GM13976 (cell line): ENCODE measurements at places on chromosomes 4 and X.

- no peak for DNase-seq
Observed at GRCh38 chr4:5544762-5545161, 163.6 kb downstream of the EVC2 start.

DNA sequence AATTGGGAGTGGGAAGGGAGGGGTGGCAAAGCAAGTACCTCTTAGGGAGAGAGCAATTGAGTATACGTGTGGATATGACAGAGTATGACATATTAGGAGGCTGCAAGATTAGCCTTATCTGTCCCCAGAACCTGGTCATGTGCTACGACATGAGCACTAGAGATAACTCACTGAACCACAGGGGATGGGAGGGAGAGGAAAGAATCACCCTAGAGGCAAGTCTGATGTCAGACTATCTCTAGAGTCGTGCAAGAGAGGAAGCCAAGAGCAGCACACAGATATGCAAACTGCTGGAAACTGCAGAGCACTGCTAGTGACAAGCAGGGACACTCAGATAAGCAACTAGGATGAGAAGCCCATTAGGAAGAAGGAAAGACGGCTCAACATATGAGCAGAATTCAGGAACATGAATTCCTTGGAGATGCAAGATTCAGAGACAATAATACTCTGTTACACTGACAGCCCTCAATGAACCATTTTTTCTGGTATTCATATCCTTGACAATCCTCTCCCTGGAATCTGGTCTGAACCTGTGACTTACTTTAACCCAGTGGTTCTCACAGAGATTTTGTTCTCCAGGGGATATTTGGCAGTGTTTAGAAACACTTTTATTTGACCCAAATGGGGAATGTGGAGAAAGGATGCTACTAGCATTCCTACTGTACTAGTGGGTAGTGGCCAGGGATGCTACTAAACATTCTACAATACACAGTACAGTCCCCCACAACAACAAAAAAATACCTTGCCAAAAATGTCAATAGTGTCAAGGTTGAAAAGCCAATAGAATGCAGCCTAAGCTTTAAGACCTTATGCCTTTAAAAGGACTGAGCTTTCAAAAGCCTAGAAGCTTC, 84.0 kb upstream of the BMP2K start:
- peak; percentile 32 for DNase-seq

DNA sequence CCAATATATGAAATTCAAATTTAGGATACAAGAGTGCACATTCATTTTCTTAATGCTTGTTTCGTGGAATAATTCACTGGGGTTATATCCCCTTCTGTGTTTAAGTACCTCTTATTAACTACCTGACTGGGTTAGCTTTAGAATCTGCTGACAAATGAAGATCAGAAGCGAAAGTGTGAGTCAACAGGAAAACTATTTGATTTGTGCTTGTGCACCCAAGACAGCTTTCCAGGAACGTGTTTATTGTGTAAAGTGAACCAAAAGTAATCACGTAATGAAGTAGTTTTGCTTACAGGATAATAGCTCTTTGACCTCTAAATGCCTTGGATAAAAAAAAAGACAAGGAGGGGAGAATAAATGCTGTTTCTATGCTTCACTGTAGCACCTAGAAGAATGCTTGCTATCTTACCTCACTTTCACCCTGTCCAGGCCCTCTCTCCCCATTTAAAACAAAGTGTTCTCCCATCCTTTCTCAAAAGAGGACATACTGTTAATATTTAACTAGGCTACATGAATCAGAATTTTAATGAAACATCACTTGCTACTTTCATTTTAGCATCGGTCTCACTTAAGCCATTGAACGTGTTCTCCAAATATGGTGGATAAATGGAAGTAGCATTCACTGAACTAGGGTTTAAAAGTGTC, 141.9 kb downstream of the THOC2 start:
- DNase-seq: peak; percentile 13

DNA sequence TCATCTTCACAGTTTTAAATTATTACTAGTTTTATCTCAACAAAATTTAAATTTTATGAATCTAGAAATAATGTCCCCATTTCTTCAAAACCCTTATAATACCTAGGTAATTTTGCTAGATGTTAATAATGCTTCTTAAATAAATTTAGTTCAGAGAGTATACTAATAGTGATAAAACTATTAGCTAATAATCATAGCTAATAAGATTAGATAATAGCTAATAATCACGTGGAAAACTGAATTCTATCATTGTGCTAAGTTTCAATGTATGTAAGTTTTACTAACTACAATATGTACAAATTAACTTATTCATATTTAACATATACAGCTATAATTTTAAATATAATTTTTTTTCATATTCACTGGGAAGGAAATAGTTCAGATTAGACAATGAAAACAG, 10.2 kb downstream of the ANKRD17 start:
- DNase-seq: no peak

DNA sequence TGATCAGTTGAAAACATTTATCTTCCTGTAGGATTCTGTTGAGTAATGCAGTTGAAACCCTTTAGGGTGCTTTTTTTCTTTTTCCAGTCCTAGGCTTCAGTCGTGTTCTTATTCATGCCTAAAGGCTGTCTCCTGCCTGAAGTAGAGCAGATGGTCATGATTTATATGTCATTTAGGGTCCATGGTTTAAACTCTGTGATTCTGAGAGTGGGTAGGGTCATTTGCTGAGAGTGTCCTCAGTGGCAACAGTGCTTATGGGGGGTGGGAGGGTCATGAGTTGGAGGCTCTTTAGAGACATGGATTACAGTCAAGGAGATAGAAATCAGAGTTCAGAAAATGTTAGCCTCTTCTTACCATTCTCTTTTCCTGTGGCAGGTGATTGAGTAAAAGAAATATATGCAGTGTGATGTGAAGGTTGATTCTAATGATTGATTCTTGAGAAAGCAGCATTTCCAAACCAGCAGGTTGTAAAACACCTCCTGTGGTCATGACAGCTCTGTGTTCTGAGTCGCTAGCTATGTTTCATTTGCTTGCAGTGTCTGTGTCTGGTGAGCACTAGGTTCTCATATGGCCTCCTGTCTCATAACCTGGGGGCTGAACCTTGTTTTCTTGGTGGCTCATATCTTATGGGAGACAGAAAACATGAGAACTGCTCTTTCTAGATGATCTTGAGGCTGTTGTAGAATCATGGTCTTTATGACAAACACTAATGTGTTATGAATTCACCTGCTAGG, 60.4 kb downstream of the JADE1 start:
- no peak for DNase-seq

DNA sequence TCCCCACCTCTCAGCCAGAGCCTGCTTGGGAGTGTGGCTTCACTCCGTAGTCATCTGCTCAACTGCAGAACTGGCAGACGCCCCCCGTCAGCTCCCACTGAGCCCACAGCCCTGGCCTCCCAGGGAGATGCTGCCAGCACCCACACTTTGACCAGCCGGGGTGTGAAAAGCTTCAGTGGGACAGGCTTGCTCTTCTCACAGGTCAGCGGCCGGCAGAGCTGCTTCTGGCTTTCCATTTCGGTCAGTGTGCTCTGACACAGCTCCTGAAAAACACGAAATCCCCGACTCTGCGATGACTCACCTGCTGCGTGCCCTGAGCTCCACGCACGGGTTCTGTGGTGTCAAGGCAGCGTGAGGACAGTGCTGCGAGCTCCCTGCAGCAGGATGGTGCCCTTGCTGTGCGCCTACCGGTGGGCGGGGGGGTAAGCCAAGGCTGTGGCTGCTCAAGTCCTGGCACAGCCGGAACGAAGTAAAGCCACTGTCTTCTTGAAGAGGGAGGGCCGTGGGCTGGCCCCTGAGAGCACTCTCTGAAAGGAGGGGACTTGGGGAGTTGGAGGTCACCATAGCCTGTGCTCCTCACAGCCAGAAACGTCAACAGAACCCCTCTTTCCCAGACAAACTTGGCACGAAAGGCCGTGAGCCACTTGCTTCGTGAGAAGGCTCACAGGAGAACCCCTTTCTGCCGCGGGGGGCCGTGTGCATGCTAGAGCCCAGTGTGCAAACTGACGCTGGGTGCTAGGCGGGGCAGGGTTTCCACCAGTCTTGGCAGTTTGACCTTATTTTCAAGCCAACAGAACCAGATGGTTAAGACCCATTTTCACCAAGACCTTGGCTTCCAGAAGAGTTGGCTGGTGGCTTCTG, 23.6 kb downstream of the NOP14 start:
- DNase-seq: no peak

GRCh38 chr4:38623260-38623659, 40.7 kb upstream of the KLF3 start:
- no peak for DNase-seq

- DNase-seq: no peak
Observed at GRCh38 chr4:112881842-112882241, 167.6 kb upstream of the ANK2 start.

GRCh38 chrX:13574600-13574999, 5.2 kb downstream of the EGFL6 start:
- no peak for DNase-seq

GRCh38 chr4:177448850-177449249, 6.6 kb upstream of the AGA start:
- no peak for DNase-seq

DNA sequence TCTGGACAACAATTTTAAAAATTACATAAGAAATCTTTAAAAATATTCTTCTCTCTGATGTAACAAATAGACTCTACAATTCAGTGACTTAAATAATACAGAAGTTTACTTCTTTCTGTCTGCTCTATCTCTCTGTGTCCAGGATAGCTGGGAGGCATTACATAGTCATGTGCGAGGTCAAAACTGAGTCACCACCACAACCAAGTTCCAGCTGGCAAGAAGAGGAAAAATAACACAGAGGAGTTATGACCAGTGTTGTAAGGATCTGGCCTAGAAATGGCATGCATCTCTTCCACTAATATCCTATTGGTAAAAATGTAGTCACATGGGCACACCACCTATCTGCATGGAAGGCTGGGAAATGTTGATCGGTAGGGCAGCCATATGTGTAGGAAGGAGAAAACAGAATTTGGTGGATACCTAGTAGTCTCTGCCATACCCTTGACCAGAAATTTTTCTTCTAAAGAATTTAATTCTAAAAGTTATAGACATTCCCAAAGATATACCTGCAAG, 39.4 kb upstream of the WDFY3 start:
- DNase-seq: no peak

DNA sequence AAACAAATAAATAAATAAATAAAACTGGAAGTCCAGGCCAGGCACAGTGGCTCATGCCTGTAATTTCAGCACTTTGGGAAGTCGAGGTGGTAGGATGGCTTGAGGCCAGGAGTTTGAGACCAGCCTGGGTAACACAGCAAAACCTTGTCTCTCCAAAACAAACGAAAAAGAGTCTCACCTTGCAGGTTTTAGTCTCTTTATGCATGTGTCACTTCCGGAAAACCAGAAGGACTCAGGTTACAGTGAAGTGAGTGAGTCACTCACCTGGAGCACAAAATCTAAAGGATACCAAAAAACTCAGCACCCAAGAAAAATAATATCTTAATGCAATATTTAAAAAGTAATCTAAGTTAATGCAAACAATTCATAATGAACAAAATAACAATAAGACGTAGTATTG, 20.1 kb upstream of the SLC34A2 start:
- no peak for DNase-seq

GRCh38 chr4:8107146-8107657, 51.4 kb downstream of the ABLIM2 start:
- DNase-seq: no peak

GRCh38 chr4:158250321-158250720, 40.0 kb downstream of the TMEM144 start:
- no peak for DNase-seq

- no peak for DNase-seq
Observed at GRCh38 chrX:148282504-148282903, 217.9 kb upstream of the AFF2 start.

DNA sequence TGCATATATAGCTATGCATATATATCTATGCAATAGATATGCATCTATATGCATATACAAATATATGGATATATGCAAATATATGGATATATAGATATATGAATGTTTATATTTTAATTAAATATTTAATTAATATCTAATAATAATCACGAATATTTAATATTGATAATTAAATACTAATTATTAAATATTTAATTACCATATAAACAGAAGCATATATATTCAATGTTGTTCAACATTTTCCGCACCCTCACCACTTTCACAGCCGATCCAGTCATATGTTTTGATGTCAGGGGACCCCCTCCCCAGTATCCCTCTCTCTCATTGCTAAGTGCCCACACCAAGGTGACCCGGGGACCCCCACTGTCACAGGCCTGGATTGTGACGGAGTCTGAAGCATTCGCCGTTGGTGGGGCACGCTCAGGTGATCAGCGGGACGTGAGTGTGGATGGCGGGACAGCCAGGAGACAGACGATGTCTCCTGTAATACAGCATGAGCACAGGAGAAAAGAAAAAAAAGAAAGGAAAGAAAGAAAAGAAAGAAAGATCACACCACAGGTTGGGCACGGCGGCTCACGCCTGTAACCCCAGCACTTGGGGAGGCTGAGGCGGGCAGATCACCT, 199.7 kb downstream of the CRLF2 start:
- DNase-seq: no peak

- no peak for DNase-seq
Observed at GRCh38 chr4:138110815-138111214, 131.3 kb downstream of the SLC7A11 start.

GRCh38 chrX:15973946-15974345, 119.3 kb upstream of the AP1S2 start:
- DNase-seq: no peak

- no peak for DNase-seq
Observed at GRCh38 chrX:147174591-147174990, 360.0 kb upstream of the CXorf51A start.

- DNase-seq: no peak
Observed at GRCh38 chr4:38145033-38145678, 185.0 kb downstream of the PTTG2 start.

GRCh38 chr4:82422616-82423015, 7.6 kb downstream of the HNRNPDL start:
- DNase-seq: no peak

GRCh38 chr4:100945789-100946188, 401.5 kb downstream of the PPP3CA start:
- DNase-seq: no peak

- DNase-seq: no peak
Observed at GRCh38 chr4:673349-674091, 556 bp downstream of the ATP5ME start.

DNA sequence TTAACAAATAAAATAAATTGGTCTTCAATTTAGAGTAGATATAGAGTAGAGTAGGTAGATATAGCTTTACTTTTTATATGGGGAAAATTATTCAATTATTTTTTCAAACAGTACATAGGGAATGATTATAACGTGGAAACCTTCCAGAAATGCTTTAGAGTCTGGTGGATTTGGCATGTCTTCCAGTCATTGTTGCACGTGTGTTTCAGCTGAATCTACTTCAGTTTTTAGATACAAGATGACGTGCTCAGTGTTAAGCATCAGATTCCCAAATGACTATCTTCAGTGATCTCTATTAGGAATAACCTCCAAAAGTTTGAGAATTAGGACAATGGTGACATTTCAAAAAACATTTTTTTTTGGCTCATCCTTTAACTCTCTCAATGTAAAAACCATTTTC, 616.9 kb downstream of the ANKRD50 start:
- DNase-seq: no peak

GRCh38 chrX:118714521-118714920, 12.9 kb upstream of the IL13RA1 start:
- DNase-seq: no peak

- DNase-seq: peak; percentile 84
Observed at GRCh38 chr4:101790521-101791181, at the start of gene BANK1. BANK1 (plus strand) TSS chr4:101790730; CDS start chr4:101790881, 151 bp downstream.

- no peak for DNase-seq
Observed at GRCh38 chr4:84964995-84965552, 1.4 kb downstream of the WDFY3 start.

- no peak for DNase-seq
Observed at GRCh38 chrX:97797076-97797475, 913.4 kb downstream of the RPA4 start.

GRCh38 chrX:68490644-68491043, 8.2 kb upstream of the YIPF6 start:
- no peak for DNase-seq
